ENCODE measurements at places on chromosomes 4 and X.

DNA sequence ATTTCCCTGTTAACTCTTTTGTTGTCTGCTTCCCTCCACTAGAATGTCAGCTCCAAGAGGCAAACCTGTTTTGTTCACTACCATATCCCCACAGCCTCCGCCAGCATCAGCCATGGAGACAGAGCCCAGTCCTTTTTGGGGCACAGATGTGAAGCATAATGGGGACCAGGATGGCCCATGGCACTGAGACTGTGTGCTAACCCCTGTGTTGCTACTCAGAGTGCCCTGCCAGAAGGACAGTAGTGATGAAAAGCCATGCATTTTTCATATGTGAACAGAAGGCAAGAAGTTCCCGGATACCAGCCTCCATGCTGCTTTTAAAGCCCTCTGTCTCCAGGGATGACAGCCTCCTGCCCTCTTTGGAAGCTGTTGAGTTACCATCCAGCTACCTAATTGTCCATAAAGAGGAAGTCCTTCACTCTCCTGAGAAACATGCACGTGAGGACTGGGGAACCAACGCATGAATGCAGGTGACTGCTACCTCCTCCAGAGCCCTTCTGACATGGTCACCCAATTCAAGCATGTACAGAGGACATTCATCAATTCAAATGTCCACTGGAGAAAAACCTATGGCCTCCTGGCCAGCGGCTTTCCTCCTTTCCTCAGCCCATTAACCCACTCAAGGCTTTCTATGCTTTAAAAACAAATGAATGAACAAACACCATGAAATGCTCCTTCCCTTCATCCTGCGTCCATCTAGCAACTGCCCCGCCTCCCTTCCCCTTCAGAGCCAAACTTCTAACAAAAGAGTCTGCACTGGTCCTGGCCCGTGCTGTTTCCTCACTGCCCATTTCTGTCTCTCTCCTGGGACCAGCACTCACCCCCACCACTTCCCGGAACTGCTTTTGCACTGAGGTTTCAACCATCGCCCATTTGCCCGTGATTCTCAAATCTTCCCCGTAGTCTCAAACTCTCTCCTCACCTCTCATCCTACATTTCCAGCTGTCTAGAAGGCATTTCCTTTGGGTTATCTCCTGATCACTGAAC, 18.0 kb downstream of the PNMA6F start:
- DNase-seq, result no peak

DNA sequence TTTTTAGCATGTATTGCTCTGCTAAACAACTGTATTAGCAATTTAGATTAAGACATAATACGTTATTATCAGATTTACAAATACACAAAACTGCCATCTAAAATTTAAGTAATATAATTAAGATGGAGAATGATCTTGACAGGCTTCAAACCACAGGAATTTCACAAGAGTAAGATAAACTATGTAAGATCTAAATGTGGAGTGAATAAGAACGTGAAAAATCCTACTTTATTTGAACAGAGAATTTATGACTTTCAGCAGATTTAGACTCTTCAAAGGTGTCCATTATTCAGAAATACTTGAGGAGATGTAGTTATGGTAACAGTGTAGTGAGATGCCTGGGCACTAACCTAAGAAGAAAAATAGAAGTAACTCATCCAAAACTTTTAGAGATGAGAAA, 73.2 kb downstream of the SLC4A4 start:
- no peak for DNase-seq

- DNase-seq, result no peak
These were observed 39.6 kb downstream of the CCNI start for GRCh38 chr4:77036206-77036605.

GRCh38 chr4:85431156-85431555, 43.8 kb upstream of the ARHGAP24 start:
- no peak for DNase-seq

GRCh38 chr4:104593019-104593418, 98.3 kb upstream of the CXXC4 start:
- DNase-seq, result no peak

DNA sequence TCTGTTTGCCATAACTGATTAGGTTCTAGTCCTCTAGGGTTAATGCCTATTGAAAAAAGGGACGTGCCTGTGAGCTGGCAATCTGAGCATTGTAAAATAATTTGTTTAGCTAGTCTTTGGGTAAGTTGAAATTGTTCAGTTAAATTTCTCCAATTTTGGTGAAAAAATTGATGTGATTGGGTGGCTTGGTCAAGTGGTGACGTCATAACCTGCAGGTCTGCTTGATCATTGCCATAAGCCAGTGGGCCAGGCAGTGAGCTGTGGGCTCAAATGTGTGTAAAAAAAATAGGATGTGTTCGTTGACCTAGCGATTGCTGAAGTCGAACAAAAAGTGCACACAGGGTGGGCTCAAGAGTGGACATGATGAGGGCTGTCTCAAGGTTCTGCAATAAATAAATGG, 193.3 kb downstream of the ZC4H2 start:
- no peak for DNase-seq

DNA sequence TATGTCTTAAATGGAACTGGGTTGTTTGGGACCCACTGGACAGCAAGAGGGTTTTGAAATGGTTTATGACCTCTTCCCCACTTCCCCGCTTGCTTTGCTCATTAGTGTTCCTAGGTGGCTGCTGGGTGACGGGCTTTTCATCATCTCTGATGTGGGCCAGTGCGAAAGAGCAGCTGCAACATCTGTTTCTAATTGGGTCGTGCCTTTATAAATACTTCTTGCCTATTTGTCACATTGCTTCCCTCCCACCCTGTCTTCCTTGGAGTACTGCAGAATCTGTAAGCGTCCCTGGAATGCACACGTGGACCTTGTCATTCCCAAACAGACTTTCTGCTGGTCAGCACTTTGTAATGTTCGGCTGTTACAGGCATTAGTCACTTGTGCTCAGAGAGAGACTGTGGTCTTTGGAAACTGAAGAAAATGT, 35.2 kb downstream of the SEPTIN11 start:
- no peak for DNase-seq

DNA sequence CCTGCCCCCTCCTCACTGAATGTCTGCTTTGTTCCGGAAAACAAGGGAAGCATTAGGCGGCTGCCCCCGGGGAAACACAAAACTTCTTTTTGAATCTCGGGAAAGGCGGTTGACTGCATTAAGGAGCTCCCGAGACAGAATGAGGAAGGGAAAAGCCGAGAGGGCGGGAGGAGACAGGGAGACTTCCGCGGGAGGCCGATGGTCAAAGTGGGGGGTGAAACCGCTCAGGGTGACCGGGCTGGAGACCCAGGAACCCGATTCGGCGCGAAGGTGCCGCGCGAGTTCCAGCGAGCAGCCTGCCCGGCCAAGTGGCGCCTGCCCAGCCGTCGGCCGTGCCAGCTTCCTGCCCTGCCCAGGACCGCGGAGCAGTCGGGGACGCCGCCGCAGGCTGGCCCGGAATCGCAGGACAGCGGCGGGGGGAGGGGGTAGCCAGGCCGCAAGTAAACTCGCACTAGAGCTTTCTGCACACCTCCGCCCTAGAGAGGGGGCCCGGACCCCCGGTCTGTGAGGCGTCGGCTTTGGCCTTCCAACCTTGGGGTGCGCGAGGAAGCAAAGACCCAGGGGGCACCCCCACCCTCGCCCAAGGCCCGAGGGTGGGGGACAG, 55.1 kb upstream of the BCOR start:
- DNase-seq, result no peak

GRCh38 chr4:33060674-33061542, 2340.7 kb downstream of the PCDH7 start:
- DNase-seq, result no peak

DNA sequence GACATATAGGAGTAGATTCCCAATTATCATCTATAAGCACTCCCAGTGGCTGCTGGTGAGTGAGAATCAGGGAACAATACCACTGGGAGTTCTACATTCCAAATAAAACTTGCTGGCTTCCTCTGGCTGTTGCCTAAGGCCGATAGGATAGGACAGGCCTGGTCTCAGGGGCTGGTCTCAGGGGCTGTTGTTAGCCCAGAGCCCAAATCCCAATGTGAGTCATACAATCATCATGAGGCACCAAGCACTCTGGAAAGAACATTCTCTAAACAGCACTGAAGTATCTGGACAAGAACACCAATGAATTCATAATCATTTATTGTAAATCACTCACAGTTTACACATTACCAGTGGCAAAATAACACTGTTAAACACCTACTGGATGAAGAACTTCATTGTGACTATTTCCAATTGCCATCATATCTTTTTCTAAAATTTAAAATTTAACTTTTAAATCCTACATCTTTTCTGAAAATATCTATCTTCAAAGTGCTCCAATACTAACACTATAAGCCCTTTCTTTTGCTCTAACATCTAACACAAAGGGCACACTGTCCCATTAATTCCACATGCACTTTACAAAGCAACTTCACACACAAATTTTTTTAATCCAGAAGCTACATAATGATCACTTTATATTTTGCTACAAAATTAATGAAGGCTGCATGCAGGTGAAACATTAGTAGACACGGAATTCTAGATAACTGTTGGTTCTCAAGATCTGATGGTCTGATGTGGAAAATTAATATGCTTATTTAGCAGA, 67.6 kb upstream of the TMEM150C start:
- DNase-seq, result no peak

DNA sequence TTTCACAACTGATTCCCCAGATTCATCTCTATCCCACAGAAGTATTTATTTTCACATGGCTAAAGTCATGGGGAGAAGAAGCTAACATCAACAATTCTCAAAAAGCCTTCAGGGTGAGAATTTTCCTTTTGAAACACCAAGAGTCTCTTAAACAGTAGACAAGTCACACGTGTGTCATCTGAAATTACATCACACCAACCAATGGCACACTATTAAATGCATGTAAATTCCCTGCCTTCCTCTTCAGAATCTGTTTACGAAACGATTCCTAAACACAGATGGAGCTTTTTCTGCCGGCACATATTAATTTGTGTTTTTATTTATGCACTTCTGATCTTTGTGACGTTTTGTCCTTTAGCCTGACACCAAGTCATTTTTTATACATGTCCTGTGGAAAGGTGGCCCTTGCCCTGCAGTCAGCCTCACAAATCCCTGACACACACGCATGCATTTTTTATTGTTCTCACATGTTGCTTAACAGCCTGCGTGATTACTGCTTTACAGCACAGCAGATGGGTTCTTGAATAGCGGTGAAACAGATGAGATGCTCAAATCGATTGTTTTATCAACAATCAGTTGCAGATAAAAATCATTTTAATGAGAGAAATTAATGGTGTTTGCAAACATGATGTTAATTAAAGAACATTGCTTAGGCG, 735.9 kb upstream of the TENM3 start:
- DNase-seq, result no peak

- no peak for DNase-seq
These were observed 131.4 kb downstream of the GBA3 start for GRCh38 chr4:22824091-22824490.

DNA sequence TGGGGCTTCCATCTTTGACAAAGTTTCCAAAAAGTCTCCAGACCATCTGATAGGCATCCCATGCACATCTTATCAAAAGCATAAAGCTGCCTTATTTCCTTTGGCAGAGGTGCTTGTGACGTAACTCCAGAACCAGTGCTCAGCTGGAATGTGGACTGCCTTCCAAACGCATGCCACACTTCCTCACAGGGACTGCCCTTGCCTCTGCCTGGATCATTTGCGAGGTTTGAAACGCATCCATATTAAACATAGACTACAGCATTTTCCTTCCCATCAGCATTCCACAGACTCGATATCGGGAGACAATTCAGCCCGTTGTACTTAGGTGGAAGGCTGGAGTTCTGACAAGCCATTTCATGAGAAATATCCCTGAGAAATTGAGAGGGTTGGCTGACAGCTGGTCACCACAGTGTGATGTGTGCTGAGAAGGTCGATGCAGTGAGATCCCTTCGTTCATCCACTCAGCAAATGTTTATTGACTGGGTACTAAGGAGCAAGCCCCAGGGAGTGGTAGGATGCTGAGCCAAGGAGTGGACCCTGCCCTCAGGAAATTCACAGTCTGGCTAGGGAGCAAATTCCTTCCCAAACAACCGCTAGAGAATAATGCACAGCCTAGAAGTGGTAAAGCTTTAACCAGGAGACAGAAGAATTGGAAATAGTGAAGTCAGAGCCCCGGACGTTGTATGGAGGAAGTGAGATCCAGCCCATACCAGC, 376.0 kb downstream of the BCOR start:
- DNase-seq, result no peak

- DNase-seq, result no peak
These were observed 252.4 kb upstream of the CPEB2 start for GRCh38 chr4:14749910-14750309.

DNA sequence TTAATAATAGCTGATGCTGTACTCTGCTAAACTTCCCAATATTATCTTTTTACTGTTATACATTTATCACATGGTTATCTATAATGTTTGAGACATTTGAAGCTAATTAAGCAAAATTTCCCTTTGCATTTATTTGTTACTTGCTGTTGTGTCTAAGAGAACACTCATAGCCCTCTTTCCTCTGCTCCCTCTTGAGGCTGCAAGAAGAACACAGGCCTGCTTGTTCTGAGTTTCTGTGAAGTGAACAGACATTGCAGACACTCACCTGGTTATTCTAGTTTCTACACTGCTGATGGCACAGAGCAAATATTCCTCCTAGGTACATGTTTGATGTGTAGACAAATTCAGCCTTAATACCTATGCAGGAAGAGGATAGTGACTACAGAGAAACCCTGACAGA, 367.8 kb downstream of the GASK1B start:
- DNase-seq, result no peak

DNA sequence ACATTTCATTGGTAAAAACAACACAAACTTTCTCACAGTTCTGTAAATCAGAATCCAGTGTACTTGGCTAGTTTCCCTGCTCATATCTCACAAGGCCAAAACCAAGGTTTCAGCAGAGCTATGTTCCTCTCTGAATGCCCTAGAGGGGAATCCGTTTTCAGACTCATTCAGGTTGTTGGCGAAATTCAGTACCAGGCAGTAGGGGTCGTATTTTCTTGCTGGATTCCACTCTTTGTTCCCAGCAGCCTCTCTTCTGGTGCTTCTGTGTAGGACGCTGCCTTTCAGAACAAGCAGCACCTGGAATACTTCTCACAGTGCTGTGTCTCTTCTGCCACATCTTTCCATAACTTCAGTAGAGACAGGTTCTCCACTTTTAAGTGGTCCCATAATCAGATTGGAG, 351.9 kb downstream of the PCDH18 start:
- no peak for DNase-seq

GRCh38 chrX:96576368-96576767, 108.3 kb upstream of the DIAPH2 start:
- no peak for DNase-seq

DNA sequence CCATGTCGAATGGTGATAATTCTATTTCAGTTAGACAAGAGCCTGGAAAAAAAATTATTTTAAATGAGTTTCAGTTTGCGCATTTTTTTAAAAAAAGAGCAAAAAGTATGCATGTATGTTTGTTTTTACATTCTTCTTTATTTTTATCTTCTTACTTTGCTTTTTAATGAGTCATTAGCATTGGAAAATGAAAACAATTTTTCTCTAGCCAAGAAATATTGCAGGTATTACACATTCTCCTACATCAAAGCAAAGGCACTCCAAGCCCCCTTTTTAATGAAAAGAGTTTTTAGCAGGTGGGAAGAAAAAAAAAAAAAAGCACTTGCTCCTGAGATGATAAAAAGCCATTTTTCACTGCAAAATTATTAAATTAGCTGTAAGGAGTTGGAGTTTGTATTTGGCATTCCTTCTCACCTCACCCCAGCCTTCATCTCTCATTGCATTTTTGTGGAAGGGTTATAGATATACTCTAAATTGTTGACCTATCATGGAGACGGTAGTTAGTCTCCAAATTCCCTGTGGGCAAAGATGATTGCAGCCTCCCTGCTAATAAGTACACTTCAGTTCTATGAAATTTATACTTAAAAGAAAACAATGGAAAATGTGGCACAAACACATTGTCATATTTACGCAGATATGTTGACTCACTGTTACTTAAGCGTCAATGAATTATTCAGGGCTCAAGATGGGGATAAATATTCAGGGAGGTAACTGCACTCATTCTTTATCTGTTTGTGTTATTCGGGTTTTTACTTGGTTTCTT, 43.8 kb downstream of the PALLD start:
- no peak for DNase-seq

Data from stimulated activated CD8-positive, alpha-beta memory T cell treated with anti-CD3 and anti-CD28 coated beads, Interleukin-2, amount 100 ng/mL, for 1 hour (primary cell).